ENCODE measurements at places on chromosomes 12 and 14. TPM values are rescaled to one million over a fixed set of nuclear protein-coding genes. Genes with fewer than 3 reads are reported as not detected.
A peak's percentile ranks its signal among the peaks of the same experiment; 100 is the strongest.

GRCh38 chr12:13573698-13574321 lies 377.3 kb downstream of the EMP1 start:
- no peak for DNase-seq

GRCh38 chr14:75709207-75709812 lies 48.3 kb downstream of the TTLL5 start:
- peak; percentile 62 for DNase-seq

GRCh38 chr12:76685246-76685678 lies 78.7 kb upstream of the ZDHHC17 start:
- DNase-seq = no peak

DNA sequence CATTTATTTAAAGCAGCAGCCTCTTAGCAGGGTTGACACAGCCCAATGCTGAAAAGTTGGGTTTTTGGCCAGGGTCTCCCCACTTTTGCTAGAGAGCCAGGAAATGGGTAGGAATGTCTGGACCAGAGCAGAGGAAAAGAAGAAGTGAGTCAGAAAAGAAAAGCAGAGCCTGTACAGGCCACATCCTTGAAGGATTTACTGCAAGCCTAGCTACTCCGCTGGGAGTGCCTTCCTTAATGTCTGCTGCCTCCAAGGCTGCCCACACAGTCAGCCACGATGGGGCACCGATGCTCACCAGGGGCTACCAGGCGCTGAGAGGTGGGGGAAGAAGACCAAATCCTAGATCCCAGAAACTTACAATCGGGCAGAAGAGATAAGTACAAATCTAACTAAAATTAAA lies 139.2 kb downstream of the C12orf75 start:
- DNase-seq = no peak

GRCh38 chr12:90322006-90322405 lies 613.4 kb upstream of the ATP2B1 start:
- no peak for DNase-seq

DNA sequence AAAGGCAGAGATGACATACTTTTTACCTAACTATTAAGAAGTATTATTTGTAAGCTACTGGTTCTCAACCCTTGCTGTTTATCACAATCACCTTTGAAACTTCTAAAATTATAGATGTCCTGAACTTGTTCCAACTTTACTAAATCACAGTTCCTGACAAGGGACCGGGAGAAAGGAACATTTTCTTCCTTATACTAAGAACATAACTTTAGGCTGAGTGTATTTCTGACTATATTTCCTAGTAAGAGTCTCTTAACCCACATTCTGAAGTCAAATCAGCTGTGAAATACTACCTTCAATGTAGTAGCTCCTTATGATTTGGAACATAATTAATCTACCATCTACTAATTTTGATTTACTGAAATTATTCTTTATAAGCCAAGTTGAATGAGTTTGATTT lies 80.2 kb downstream of the BAZ1A start:
- no peak for DNase-seq

DNA sequence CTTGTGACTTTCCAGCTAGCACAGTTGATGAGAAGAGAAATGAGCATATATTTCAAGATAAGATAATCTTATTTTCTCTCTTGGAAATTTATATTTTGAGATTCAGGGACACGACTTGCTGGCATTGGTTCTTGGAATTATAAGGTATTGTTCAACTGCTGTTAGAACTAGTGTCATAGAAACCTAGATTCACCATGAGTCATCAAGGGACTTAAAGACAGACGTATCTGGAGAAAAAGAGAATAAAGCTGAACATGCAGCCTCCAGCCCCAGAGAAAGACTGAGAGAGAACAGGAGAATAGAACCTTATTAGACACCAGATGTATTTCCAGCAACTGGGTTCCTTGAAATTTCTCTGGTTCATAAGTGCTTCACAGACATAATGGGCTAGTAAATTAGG lies 194.4 kb upstream of the PPFIA2 start:
- no peak for DNase-seq

DNA sequence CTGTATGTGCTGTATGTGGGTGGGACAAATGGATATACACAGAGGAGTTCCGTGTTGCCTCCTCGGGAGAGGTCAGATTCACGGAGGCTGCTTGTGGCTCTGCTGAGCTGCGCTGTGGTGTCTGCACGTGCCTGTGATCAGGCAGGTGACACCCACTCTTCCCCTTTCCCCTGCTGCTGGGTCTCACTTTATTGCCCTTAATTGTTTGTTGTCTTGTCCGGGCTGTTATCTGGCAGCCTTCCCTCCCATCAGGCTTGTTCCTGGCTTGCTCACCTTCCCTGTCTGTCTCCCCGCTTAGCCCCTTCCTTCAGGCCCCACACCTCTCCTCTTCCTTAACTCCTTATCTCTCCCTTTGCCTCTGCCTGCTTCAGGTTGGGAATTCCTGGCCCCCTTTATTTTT lies 13.5 kb downstream of the WNT5B start:
- DNase-seq = no peak

GRCh38 chr14:26304056-26304455 lies 293.8 kb downstream of the NOVA1 start:
- DNase-seq = no peak

DNA sequence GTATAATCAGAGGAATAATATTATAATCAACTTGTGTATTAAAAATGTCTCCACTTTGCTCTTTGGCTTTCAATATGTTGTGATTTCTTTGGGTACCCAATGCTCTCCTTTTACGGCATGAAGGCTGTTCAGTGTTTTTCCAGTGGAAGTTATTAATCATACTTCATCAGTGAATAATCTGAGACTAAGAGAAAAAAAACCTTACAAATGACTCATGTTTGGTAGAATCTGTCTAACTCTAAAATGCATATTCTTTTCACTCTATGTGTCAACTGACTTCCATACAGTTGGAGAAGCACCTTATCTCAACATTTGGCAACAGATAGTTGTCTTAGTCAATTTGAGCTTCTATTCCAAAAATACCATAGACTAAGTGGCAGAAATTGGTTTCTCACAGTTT lies 82.2 kb downstream of the PTPRO start:
- DNase-seq = no peak

Gene KTN1
- 247 TPM for total RNA-seq

Gene CLEC7A
- not detected for total RNA-seq

Gene NGB
- total RNA-seq = not detected

Gene C12orf56
- total RNA-seq = not detected

Gene GLS2
- total RNA-seq = not detected

Gene FIGNL2
- total RNA-seq = not detected
